Endothelial cell (in vitro differentiated cells): ENCODE measurements at places on chromosomes 5 and 9.

- DNase-seq, result no peak
Observed at GRCh38 chr9:33379666-33380389, 22.5 kb downstream of the AQP7 start.

DNA sequence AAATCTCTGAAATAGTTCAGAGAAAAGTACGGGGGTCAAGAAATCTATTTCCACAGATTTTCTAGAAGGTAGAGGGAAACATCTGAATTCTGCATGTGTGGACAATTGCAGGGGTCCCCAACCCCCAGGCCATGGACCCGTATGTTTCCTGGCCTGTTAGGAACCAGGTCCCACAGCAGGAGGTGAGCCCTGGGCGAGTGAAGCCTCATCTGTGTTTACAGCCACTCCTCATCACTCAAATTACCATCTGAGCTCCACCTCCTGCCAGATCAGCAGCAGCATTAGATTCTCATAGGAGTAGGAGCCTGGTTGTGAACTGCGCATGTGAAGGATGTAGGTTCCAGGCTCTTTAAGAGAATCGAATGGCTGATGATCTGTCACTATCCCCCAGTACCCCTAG lies 200.5 kb upstream of the EDIL3 start:
- DNase-seq, result no peak

- DNase-seq, result peak; percentile 4
Observed at GRCh38 chr5:156326718-156327259, at the start of gene SGCD. TSS of gene SGCD (plus strand) at chr5:156327164.

- no peak for DNase-seq
Observed at GRCh38 chr9:111691672-111692329, 30.4 kb downstream of the GNG10 start.

DNA sequence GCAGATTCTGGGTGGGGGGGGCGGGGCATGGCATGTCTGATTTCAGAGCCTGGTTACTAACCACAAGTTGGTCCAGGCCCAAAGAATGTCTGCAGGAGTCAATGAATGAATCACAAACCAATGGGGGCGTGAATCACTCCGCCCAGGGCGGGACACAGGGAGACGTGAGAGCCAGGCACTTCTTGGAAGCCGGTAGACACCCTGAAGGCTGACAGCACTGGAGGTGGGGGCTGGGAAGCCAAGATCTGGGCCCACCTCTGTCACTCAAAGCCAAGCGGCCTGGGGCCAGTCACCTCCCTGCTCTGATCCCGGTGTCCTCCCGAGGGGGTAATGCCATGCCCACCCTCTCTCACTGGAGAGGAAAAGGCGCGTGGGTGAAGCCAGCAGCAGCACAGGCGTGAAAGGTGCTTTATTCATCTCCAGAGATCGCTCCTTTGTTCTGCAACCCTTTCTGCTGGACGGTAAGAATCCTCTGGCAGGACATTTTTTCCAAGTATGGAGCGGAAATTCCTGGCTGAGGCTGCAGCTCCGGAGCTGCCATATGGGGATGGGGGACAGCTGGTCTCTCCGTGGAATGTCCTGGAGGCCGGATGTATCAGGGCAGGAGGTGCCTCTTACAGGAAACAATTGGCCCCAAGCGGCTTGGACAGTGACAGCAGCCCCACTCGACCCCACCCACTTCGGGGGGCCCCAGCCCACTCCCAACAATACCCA lies 85.0 kb downstream of the STK10 start:
- DNase-seq, result peak; percentile 46

DNA sequence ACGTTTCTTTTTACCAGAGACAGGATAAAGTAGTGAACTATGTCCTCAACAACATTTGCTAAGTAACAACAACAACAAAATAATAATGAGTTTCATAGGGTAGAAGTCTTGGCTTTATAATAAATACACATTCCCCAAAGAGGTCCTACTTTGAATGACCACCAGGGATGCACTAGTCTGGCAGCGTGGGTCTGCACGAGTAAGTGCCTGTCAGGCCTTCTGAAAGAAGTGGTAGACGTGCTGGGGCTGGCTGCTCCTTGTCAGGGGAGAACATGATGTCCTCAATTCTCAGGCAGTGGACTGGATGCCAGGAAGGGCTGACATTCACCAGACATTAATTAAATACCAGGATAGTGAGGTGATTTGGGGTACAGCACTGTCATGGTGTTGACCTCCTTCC lies 331.1 kb downstream of the TMEM38B start:
- no peak for DNase-seq

GRCh38 chr9:133347515-133347984 lies 381 bp downstream of the MED22 start:
- DNase-seq, result peak; percentile 53

DNA sequence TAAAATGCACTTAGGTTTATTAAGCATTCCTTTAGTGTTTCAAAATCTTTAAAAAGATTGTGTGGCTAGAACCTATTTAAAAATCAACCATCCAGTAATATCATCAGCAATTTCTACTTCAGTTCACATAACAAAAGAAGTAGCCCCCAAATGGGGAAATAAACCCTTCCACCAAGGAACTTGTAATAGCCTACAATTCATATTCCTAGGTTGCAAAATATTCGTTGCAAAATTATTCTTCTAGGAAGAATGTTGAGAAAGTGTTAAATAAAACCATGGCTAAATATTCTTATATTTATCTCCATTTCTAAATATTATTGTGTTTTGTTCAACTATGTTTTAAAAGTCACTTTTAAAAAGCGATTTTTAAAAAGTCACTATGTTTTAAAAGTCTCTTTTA lies 177.9 kb upstream of the PRLR start:
- no peak for DNase-seq

- DNase-seq, result no peak
Observed at GRCh38 chr9:131370638-131371037, 23.2 kb upstream of the PRRC2B start.

- no peak for DNase-seq
Observed at GRCh38 chr5:109697339-109697738, 7.6 kb downstream of the MAN2A1 start.

GRCh38 chr5:105573575-105573974 lies 2011.0 kb upstream of the NUDT12 start:
- DNase-seq, result no peak

- peak; percentile 73 for DNase-seq
Observed at GRCh38 chr5:38845526-38846378, at the start of gene OSMR. TSS of gene OSMR (plus strand) at chr5:38846012. CDS start at chr5:38869045, 23,033 bp downstream.

DNA sequence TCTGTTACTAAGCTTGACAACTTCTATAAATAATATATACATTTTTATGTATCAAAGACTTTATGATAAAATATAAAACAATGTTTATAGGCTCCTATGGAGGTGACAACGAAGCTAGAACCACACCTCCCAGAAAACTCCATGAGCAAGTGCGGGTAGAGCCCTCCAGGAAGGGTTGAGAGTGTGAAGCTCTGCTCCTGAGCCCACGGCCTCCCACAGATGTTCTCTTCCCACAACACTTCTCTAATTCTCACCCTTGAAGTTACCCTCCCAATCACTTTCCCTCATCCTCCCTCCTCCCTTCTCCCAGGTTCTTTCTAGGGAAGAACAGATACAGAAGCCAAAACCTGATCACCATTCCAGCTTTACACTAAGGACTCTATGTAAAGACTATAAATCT lies 427.6 kb downstream of the SPOCK1 start:
- no peak for DNase-seq

GRCh38 chr9:38342532-38342931 lies 50.0 kb upstream of the ALDH1B1 start:
- no peak for DNase-seq

GRCh38 chr5:6856653-6857052 lies 143.4 kb downstream of the TENT4A start:
- DNase-seq, result no peak

DNA sequence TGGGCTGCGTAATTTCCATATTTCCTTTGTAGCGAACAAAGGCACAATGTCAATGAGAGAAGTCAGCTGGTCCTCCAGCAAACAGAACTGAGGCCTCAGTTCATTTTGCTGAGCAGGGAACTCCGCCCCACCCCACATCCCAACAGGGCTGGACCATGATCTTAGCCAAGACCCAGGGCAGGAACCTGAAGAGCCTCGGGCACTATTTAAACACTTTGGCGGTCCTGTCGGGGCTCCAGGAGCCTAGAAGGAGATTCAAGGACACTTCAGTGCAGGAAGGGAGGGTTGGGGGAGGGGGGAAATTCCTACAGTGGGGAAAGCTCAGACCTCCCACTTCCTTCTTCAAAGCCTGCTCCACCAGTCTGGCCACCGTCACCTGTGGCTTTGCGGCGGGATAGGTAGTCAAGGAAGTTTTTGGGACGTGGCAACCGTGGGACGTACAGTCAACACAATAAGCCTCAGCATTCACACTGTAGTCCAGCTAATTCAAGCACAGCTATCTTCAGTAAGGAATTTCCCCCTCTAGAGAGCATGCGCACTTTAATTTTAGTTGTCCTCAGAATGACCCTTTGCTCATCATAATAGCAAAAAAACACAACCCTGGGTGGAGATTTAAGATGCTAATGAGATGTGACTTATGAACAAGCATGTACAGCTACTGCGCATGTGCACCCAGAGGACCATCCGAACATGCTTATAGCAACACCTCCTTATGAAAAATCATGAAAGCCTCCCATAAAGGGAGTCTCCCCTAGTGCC lies 30.9 kb downstream of the S1PR3 start:
- no peak for DNase-seq

- DNase-seq, result no peak
Observed at GRCh38 chr9:5899292-5899691, 8.6 kb downstream of the MLANA start.

- no peak for DNase-seq
Observed at GRCh38 chr5:169763376-169764017, 126.4 kb downstream of the DOCK2 start.

GRCh38 chr5:131393498-131393968 lies 129.7 kb downstream of the CDC42SE2 start:
- DNase-seq, result no peak

DNA sequence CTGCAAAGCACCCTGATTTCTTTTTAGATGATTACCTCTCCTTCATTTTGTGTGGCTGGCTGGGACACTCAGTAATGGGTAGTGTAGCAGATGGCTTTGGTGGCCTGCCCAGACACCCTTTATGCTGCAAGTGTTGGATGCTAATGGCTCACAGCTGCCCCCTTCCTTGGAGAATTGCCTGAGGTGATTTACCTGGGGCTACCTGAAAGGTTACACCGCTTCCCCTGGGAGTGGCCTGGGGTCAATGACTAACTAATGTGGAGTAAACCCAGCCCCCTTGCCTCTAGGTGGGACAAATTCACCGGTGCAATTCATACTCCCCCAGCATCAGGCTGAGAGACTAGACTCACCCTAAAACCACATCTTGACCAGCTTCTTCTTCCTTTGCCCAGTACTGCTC lies 23.5 kb upstream of the HAND1 start:
- no peak for DNase-seq

- peak; percentile 75 for DNase-seq
Observed at GRCh38 chr5:79133657-79134451, 22.2 kb downstream of the BHMT start.

DNA sequence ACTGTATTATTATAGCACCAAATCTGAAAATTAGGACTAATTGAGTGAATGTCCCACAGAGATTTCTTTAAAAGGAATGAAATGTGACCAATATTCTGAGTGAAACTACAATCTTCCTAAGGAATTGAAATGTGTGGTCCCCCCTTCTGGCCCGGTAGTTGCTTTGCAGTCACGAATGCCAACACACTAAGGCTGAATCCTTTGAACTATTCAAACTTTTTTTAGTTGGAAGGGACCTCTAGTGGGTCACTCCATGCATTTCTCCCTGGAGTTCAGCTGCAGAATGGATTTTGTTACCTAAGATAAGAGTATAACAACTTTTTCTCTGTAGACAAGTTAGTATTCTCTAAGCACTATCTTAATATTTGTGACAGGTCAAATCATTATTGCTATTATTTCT lies 2.8 kb downstream of the CDH6 start:
- DNase-seq, result no peak

DNA sequence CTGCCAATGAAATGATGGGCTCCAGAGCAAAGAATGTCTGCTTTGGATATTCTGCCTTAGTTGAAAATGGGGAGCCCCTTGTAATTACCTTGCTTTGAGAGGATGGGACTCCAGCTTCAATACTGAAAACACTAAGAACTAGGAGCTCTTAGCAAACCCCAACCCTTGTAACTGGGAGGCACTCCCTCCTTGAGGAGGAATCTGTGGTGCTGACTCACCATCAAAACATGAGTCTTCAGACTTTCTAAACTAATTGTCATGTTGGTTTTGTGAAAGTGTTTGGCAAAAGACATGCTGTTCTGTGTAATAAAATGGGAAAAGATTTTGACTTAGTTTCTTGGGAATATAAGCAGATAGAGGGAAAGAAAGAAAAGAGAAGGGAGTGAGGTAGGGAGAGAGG lies 91.9 kb upstream of the PTPRD start:
- DNase-seq, result no peak

GRCh38 chr5:151739395-151739794 lies 19.0 kb downstream of the ATOX1 start:
- no peak for DNase-seq

- DNase-seq, result peak; percentile 86
Observed at GRCh38 chr5:181243564-181244343, at the start of gene RACK1. TSS of gene RACK1 (minus strand) at chr5:181243906. CDS start at chr5:181243800, 106 bp downstream.

- no peak for DNase-seq
Observed at GRCh38 chr5:90386099-90386710, 23.4 kb downstream of the CETN3 start.

DNA sequence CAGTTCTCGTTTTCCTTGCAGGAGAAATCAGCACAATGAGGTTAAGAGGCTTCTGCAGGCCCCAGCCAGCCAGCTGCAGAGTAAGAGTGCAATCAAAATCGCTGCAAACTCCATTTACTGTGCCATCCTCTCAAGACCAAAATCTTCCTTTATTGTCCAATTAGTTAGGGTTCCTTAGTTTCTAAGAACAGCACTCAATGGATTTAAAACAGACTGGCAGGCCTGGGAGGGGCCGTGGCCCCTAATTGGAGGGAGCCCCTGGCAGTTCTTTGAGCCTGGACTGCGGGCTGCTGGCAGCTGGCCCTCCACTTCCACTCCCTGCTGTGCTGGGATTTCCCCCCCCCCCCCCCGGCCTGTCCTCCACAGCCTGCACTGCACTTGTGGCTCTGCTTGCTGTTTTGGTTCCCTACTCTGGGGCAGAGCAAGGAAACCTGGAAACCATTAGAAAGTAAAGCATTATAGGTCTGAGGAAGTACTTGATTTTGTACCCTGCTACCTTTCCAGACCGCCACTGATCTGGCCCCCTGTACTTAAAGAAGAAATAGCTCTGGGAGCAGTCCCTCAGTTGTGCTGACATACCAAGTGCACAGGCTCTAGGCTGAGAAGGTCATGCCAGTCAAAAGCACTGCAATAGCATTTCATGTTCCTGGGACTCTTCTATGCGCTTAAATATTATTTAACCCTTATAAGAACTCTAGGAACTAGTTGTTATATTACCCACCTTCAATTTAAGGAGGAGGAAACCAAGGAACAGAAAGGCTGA lies 129.0 kb downstream of the APBA1 start:
- no peak for DNase-seq

DNA sequence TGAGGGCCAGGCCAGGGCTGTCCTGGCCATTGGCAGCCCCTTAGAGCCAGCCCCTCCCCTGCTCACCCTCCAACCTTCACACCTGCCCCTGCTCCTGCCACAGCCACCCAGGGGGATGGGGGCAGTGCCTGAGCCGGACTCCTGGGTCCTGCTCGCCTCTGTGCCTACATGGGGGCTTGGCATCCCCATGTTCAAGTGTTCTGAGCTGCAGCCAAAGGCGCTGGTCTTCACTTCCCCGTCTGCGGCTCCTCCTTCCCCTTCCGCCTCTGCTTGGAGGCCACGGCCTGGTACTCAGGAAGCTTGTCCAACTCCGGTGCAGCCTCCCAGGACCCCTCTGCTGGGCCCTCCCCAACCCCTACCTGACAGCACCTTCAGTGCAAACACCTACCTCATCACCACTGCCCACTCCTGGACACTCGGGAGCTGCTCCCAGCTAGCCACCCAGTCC lies 2.3 kb upstream of the DNLZ start:
- no peak for DNase-seq

GRCh38 chr5:127924606-127925005 lies 159.0 kb upstream of the SLC12A2 start:
- DNase-seq, result no peak
